Hematopoietic multipotent progenitor cell treated with erythropoietin and hydrocortisone succinate and interleukin-3 and kit ligand, for 4 days (in vitro differentiated cells): ENCODE measurements at places on chromosomes 6 and 20.

DNA sequence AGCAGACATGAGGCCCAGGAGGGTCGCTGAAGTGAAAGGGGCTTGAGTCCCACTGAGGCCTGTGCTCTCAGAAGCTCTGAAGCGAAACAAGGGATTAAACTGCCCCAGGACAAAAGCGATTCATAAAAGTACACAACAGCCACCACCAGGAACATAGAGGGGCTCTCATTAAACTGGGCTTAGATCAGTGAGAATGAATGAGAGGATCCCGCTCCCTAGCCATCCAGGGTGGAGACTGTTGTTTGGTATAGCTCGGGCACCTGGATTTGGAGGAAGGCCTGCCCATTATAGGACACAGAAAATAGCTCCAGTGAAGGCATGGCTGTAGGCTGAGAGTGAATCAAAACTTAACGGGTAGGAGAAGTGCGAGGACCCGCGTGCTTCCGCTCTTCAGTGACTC lies 91.6 kb upstream of the TAB2 start:
- DNase-seq, result no peak

DNA sequence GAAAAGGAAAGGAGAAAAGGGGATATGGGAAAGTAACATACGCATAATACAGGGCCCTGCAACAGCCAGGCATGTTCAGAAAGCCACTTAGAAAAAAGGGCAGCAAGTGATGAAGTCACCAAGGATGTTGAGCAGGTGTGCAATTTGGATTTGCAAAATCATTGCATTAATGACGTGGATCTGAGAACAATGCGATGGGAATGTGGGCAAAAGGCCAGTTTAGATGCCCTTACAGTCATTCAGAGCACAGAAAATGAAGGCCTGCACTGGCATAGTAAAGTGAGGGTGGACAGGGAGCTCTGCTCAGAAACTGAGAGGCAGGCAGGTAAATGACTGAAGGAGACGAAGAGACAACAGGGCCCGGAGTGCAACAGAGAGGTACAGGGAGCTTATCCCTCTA lies 123.7 kb upstream of the NHSL1 start:
- no peak for DNase-seq

GRCh38 chr6:106116125-106116832 lies 30.1 kb downstream of the PRDM1 start:
- DNase-seq, result no peak

- DNase-seq, result no peak
Observed at GRCh38 chr6:31763619-31763940, 1.1 kb downstream of the SAPCD1 start.

GRCh38 chr6:22605736-22606135 lies 36.4 kb downstream of the HDGFL1 start:
- DNase-seq, result no peak

DNA sequence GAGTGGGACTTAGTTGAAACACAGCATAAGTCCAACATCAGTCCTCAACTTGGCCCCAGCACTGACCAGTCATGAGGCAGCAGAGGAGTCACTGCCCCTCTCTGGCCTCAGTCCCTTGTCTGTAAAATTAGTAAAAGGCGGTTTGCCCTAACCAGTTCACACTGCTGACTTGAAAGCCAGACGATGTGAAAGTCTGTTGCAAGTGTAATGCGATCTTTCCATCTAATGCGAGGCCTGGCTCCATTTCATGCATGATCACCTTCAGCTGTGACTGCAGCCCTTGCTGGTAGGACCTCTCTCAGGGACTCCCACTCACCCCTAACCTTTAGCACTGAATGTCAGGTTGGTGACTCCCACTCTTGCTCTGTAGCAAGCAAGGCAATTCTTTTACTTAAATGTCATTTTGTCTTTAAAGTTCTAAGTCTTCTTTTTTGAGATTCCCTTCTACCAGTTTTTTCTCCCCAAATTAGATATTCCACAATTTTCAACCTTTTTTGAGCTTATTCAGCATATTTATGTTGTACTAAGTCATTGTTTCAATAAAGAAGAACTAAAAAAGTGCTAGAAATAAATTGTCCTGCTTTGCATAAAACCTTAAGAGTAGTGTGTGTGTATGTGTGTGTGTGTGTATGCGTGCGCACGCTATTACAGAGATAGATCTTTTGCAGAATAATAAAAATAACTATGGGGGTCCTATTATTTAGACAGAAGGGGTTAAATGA lies 245.5 kb downstream of the PACRG start:
- no peak for DNase-seq

DNA sequence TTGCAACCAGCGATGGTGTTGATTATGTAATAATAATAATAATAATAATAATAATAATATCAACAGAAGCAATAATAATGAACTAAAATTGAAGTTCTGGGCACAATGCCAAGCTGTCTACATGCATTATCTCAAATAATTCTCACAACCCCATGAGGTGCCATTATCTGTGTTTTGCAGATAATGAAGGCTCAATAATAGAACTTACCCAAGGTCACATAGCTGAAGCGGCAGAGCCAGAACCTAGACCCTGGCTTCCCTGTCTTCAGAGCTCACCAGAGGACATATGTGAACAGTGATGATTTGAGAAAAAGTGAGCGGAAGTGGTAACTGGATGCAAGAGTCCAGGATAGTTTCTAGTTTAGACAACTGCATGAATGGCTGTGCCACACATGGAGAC lies 91.0 kb downstream of the HIVEP1 start:
- peak; percentile 73 for DNase-seq

DNA sequence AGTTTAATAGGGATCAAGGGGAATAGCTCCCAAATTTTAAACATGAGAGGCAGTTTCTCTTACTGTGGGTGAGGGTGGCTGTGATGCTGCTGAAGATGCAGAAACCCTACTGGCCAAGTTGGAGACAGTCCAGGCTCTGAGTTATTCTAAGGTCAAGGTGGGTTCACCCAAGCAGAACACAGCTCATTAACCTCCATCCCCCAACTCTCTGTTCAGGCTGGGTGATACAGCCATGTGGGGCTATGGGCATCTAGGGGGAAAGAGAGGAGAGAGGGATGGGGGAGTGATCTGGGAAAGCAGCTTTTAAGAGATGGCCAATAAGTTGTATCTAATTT lies 18.9 kb upstream of the TRAM2 start:
- no peak for DNase-seq

DNA sequence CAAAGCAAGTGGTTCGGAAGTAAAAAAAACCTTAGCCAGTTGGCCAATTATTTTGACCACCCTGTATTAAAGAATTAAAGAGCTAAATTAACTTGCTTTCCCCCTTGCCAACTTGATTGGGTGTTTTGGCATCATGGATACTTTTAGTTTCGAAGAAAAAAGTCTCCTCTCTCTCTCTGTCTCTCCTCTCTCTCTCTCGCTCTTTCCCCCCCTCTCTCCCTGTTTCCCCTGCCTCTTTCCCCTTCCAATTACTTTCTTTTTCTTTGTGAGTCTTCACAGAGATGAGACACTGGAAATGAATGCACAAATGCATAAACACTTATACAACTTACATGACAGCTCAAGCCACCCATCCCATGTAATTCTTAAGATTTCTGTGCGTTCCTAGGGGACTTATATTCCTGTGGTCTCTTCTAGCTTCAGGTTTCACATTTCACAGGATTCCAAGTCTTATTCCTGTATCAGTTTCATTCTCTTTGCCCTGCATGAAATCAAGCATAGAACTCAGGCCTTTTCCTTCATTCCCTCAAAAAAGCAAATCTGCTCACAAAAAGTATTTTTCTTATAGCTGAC lies 32.9 kb upstream of the EYA4 start:
- no peak for DNase-seq

- peak; percentile 65 for DNase-seq
Observed at GRCh38 chr6:97068211-97068610, 143.7 kb downstream of the KLHL32 start.

- DNase-seq, result peak; percentile 47
Observed at GRCh38 chr6:56370561-56371211, 123.3 kb upstream of the COL21A1 start.

DNA sequence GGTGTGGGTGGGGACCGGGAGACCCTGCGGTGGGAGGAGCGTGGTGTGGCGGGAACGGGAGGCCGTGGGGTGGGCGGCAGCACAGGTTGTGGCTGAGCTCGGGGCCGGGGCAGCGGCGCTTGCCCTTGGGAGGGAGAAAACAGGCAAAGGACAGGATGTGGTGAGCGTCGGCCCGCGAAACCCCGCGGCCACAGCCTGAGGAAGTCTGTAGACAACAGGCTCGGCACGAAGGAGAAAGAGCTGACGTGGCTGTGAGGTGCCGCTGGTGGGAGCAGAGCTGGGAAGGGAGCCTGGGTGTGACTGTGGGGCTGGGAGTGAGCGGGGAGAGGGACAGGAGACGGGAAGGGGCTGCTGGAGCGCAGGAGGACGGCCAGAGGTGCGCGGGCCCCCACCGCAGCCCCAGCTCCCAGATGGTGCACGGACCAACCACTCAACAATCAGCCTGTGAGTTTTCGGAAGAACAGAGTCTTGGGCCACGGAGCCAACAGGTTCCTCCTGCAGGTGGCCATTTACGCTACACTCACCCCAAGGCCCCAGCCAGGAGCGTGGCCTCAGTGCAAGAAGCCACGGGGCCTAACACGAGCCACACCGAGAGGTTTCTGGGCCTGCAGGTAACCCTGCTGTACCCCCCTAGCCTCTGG lies 202.8 kb downstream of the DLL1 start:
- DNase-seq, result peak; percentile 81

DNA sequence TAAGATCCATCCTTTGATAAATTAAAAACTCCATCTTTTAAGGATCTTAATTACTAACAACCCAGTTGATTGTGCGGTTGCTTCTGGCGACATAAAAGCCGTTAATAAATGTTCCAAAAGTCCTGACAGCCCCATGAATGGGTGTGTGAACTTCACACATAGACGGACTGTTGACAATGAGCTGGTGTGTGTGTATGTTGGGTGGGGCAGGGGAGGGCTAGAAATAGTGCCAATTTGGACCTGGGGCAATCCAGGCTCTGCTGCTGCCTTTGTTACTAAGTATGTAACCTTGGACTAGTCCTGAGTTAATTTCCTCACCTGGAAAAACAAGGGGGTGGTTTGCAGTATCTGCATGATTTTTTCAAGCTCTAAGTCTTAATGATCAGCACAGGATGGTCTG lies 4.2 kb downstream of the MAS1 start:
- no peak for DNase-seq

- DNase-seq, result no peak
Observed at GRCh38 chr6:121993362-121993761, 406.1 kb upstream of the HSF2 start.

DNA sequence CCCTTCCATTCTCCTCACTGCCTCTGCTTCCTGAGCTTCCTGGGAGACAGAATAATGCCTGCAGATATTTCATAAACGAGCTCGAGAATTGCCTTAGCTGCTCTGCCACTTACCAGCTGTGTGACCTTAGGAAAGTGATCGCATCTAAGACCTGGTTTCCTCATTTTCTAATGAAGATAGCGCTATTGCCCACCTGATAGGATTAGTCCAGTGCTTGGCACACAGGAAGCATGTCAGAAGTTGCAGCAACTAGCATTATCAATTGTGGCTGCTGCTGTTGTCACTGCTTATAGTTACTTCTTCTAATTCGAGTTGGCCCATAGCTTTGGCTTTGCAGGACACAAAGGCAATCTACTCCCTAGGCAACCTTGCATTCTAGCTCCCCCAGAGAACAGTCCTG lies 305.5 kb upstream of the SGK1 start:
- peak; percentile 18 for DNase-seq

- DNase-seq, result no peak
Observed at GRCh38 chr6:15320693-15321092, 74.8 kb downstream of the JARID2 start.

DNA sequence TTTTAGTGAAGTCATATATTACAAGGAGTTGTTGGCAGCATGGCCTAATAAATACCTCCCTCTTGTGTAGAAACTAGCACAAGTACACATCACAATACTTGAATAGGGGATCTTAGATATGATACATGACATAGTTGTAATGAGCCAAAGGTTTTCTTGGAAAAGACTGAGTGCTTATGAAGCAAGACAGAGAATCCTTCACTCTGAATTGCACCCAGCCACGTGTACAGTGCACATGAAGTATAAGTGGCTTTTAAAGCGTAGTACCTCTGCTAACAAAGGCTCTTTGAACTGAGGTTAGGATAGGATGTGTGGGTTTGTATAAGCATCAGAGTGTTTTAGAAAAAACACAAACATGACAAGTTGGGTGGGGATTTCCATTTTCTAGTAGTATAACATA lies 145.5 kb upstream of the STMND1 start:
- no peak for DNase-seq

DNA sequence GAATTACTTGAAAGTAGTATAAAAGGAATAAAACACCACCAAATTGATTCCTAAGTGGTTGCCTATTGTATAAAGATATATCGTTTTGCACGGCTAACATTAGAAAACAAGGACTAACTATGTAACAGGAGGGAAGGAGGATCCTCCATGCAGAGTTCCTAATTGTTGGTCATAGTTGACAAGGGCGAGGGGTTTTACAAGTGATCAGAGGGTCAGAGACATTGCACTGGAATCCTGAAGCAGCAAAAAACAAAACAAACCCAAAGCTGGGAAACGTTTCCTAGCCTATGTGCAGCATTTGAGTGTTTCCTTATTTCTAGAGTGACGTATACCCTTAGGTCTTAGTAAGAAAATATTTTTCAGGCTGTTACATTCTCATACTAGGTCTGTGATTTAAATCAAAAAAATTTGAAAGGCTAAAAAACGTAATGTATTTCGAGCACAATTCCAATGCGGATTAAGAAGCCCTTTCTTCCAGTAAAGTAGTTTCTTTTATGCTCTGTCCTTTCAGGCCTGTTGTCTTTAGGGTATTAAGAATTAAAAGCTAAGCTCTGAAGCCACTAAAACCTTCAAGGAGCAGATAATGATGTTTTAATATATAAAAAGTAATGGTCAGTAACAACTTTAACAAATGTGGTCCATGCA lies 373.8 kb upstream of the MMS22L start:
- DNase-seq, result no peak

DNA sequence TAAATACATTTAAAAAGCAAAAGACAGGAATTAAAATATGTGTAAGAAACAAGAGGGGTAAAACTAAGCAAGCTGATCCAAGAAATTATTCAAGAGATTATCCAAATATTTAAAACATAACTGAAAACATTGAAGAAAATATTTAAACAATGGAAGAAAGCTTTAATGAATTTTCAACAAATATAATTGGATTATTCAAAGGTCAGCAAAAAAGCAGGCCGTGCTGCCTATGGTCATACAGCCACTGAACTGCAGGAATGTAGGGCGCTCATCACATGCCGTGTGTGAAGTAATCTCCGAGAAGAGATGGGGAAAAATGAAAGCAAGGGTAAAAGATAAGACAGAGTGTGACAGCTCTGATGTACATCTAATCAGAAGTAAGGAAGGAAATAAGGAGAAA lies 1195.4 kb upstream of the EYS start:
- no peak for DNase-seq

GRCh38 chr6:133248241-133249001 lies 7.3 kb downstream of the EYA4 start:
- DNase-seq, result no peak

- DNase-seq, result no peak
Observed at GRCh38 chr6:21753241-21754108, 159.9 kb downstream of the SOX4 start.

- DNase-seq, result peak; percentile 24
Observed at GRCh38 chr20:6863798-6864201, 96.3 kb downstream of the BMP2 start.

DNA sequence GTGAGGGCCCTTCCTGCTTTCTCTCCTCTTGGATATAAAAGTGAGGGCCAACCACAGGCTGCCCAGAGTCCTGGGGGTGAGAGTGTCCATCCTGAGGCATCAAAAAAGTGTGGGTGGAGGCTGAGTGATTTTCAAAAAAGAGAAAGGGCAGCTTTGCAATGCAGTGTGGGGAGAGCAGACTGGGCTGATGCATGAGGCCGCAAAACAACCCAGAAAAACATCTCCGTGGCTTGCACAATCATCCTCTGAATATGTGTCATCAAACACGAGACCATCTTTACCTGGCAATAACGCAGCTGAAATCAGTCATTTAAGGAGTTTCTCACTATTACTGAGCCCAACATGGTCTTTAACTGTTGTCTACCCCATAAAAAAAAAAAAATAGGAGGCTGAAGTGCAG lies 191.2 kb upstream of the SOX4 start:
- no peak for DNase-seq
